ENCODE measurements at places on chromosomes 12 and 14.

- peak; percentile 39 for DNase-seq
Measured at GRCh38 chr14:70886421-70887206, 20.6 kb upstream of the PCNX1 start.

DNA sequence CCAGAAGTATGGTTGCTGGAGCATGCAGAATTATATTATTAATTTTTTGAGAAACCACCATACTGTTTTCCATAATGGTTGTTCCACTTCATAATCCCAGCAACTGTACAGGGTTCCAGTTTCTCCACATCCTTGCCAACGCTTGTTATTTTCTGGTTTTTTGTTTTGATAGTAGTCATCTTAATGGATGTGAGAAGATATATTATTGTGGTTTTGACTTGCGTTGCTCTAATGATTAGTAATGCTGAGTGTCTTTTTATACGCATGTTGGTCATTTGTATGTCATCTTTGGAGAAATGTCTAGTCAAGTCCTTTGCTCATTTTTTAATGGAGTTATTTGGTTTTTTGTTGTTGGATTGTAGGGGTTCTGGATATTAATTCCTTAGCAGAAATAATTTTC lies 58.1 kb downstream of the DAAM1 start:
- DNase-seq = no peak

DNA sequence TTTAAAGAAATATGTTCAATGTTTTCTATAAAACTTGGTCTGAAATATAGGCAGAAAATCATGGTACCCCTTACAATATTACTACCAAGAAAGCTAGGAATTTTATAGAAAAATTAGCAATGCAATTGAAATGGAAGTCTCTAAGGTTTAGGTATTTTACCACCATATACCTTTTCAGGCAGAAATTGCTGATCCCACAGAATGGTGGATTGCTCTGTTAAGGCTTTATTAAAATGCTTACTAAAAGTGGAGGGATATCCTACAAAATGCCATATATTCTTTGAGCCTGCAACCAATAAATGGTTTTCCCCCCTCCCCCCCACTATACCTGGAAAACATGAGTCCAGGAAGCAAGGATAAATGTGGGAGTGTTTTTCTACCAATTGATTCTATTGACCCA lies 718.1 kb upstream of the NOVA1 start:
- DNase-seq = no peak

DNA sequence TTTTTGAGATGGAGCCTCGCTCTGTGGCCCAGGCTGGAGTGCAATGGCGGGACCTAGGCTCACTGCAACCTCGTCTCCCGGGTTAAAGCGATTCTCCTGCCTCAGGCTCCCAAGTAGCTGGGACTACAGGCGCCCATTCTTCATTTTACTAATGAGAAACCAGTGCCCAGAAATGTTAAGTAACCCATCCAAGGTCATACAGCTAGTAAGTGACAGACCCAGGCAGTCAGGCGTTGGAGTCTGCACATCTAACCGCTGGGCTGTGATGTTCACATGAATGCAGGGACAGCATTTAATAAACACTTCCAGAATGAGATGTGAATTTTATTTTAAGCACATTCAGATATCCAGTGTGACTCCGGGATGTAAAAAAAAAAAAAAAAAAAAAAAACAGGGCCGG lies 1.3 kb upstream of the TRIP11 start:
- no peak for DNase-seq

- DNase-seq = no peak
Measured at GRCh38 chr12:130547480-130548155, 168.5 kb downstream of the RIMBP2 start.

GRCh38 chr12:43337571-43338444 lies 214.2 kb downstream of the ADAMTS20 start:
- no peak for DNase-seq

DNA sequence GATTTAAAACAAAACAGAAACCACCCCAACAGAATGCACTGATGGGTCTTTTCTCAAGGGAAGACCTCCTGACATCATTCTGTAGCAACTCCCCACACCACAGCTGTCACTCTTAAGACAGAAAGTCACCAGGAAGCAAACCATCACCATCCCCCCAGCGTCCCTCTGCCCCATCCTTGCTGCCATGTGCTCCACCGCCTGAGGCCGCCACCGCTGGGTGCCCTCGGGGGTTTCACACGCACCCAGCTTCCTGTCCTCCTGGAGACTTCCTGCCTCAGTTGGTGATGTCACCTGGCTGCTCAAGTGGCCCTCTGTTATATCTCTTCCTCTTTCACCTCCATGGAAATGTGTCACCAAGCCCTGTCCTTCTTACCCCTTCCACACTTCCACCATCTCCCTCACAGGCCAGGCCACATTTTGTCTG lies 71.4 kb upstream of the GPR68 start:
- peak; percentile 74 for DNase-seq

Measured in NK-92 treated with Interleukin-12 subunit alpha and Interleukin-12 subunit beta, amount 100 ng/mL, for 24 hours (cell line).